ENCODE measurements at places on chromosomes 3 and 15.
A peak's percentile ranks its signal among the peaks of the same experiment; 100 is the strongest.

DNA sequence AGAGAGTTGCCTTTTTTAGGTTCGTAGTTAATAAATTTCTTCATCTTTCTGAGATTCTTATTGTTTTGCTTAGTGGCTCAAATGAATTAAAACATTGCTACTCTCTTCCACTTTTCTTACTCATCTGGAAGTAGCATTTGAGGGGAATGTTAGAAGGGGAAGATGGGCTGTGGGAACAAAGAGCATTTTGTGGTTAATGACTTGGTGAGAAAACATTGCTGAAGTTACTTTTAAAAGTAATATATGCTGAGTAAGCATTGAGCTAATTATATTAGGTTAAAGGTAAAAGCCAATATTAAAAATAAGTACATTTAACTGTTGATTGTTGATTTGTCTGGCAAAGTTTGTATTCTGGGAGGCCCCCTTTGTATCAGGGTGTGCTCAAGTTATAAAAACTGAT, 5.7 kb downstream of the MORF4L1 start:
- no peak for DNase-seq

DNA sequence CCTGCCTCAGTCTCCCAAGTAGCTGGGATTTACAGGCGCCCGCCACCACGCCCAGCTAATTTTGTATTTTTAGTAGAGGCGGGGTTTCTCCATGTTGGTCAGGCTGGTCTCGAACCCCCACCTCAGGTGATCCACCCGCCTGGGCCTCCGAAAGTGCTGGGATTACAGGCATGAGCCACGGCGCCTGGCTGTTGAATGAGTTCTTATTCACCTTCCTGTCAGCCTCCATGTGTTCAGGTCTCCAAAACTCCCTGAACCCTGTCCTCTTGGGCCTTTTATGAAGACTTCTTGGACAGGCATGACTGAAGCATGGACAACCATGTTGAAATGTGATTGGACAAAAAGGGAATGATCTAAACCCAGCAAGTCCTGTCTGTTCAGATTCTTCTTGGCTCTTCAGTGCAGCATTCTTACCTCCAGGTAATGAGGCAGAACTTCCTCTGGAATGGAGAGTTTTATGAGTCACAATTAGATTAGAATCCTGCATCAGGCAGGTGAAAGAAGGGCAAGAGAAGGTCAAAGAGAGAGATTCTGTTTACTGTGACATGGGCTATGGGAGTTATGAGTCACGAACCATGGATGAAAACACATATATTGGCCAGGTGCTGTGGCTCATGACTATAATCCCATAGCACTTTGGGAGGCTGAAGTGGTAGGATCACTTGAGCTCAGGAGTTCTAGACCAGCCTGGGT, 23.1 kb upstream of the EIF4A2 start:
- DNase-seq, result no peak

GRCh38 chr3:110544730-110545129, 526.9 kb upstream of the NECTIN3 start:
- DNase-seq, result no peak

DNA sequence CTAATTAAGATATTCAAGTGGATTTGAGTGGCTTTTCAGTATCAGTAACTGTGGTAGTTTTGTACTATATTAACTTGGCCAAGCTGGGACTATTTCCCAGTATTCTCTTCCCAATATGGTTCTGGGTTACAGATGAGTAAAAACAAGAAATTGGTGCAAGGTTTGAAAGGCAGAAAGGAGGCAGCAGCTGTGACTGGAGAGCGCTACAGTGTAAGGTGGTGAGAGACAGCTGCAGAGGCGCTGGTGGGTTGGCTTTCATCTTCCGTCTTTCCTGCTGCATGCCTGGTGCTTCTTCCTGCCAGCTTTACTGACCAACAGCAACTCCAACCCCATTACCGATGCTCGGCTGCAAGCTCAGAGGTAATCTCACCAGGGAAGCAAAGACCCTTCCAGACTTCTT, 9.8 kb downstream of the DPH3 start:
- no peak for DNase-seq

GRCh38 chr3:183210862-183211341, 42.2 kb upstream of the B3GNT5 start:
- DNase-seq, result peak; percentile 98

DNA sequence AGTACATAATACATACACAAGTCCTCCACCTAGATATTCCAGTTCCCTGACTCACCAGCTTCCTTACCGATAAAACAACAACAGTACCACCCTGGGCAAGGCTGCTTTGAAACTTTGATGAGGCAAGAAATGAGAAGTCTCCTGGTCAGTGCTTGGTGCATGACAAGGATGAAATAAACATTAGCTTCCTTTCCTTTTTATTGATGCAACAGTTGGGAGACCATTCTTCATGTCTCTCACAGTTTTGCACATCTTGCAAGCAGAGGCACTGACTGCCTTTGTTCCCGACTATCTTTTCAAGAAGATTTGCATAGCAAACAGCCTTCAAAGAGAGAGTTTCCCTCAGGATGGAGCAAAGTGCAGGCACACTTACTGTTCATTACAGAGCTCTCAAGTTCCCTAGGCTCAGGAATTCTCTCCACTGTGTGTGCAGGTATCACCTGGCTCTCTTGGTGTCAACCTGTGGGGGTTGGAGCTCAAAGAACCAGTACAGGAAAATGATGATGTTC, 65.2 kb downstream of the MYLK start:
- no peak for DNase-seq

DNA sequence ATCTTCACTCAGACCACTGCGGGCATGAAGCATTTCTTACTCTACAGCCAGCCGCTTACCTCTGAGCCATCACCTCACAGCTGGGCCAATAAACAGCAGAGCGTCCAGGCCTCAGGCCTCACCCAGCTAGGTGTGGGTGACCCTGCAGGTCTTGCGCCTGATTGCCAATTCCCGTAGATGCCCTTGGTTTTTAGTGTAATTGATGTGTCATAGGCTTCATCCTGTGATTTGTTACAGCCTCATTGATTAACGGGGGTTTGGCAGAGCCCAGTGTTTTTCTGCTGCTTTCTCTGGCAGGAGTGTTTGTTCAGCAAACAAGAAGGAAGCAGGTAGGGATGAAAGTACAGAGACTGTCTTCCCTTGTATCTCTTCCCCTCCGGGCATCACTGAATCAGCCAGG, 49.6 kb upstream of the BNIP2 start:
- DNase-seq, result no peak

DNA sequence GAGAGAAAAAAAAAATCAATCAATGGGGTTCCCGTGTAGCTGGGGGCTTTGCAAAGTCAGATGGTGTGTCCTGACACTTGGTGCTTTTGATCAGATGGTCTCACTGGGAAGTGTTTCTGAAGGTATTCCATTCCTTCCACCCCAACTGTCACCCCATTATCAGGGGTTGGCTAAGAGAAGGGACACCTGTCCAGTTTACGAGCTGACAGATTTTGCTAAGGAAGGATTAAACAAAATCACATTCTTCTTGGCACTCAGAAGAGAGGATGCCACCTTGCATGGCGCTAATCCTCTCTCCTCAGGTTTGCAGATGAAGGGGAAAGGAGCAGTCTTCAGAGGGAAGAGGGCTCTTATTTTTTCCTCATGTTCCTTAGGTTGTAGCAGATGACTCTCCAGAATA, 103.7 kb upstream of the ETV5 start:
- DNase-seq, result no peak

GRCh38 chr3:128354788-128355542, 111.7 kb downstream of the DNAJB8 start:
- no peak for DNase-seq

DNA sequence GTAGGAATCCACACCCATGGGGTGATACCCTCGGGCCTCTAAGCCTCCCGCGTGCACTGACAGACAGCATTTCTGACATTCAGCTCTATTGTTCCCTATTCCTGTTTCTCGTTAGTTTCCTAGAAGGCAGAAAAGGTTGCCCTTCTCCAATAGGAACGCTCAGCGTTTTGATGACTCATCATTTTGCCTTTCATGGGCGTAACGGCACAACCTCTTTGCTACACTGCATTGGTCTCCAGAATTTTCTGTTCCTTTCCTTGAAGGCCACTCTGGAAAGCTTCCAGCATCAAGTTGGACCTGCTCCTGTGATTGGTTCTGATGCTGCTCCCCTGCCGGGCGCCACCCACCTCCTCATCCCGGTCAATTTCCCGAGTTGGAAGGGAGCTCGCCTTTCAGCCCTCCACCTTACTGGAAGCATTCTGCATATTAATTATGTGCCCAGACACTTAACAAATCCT, 13.0 kb upstream of the TNK2 start:
- no peak for DNase-seq

- DNase-seq, result no peak
Measured at GRCh38 chr3:62132027-62132602, 241.2 kb downstream of the FEZF2 start.

GRCh38 chr3:38717355-38718240, 68.1 kb upstream of the SCN5A start:
- DNase-seq, result no peak

GRCh38 chr3:24048843-24049242, 103.8 kb downstream of the NR1D2 start:
- no peak for DNase-seq

GRCh38 chr3:11953778-11954177, 50.4 kb upstream of the SYN2 start:
- no peak for DNase-seq

DNA sequence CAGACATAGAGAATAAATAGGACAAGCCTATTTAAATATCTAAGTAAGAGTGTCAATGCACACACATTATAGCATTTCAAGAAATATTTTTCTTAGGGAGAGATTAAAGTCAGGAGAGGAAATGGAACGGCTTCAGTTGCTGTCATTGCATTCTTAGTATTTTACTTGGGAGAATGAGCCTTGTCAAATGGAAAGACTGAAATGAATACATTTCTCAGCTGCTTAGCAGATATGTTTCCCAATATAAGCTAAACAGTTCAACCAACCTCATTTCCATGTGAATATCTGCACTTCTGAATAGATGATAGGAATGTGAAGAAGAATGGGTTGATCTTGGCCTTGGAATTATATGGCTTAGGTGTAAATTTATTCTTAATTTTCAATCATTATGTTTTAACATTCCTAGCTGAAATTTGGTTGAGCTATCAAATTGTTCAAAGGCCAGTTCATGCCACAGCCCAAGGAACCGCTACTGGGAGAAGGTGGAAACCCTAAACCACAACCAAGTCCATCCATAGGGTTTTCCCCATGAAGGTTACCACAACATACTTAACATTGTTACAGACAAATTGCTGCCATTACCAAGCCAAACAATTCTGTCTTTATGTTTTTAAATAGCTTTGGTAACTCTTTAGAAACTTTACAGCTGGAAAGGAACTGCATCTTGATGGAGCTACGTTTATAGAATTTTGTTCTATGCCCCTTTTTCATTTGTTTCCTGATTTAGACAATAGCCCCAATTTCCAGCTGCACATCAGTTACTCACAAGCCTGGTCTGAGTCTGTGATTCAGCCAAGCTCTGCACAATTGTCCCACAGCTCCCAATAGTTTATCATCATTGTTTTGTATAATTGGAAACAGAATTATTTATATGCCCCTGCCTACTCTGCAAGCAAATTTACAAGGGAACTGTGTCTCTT, 459.6 kb downstream of the MECOM start:
- DNase-seq, result no peak

GRCh38 chr3:163684651-163685050, 1393.6 kb downstream of the SI start:
- DNase-seq, result no peak

DNA sequence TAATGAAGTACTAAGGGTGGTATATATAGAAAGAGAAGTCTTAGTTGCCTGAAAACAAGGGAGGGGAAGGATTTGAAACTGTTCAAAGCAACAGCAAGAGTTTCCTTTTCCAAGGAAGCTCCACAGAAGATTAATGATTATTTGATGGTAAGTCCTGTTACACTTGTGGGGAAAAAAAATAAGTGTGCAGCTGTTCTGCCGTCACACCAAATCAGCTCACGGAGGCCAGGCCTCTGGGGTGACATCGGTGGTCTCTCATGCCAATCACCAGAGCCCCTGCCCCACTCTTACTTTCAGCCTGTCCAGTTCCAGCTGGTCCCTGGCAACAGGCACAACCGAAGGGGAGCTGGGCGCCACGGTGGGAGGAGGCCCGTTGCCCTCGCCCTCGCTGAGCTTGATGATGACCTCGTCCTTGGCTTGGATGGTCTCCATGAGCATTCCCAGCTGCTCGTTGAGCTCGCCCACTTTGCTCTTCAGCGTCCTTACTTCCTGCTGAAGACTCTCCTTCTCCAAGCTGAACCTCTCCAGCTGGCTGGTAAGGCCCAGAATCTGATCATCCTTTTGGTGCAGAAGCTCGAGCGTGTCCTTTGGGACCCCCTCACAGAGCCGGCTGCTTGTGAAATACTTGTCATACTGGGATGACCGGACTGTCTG, 53.5 kb downstream of the TBC1D2B start:
- no peak for DNase-seq

Measured in AML-193 (cell line).